ENCODE measurements at places on chromosomes 6 and 20.
A peak's percentile ranks its signal among the peaks of the same experiment; 100 is the strongest.

- peaks cover 5% of the 10 kb centered on the region for H3K4me1 ChIP-seq
- DNase-seq = no peak
- H3K36me3 ChIP-seq = no peaks in the 10 kb centered on the region
- H3K27me3 ChIP-seq = peaks cover 6% of the 10 kb centered on the region
- no peak overlapping the region for H3K27ac ChIP-seq
- H3K4me3 ChIP-seq = no peak overlapping the region
These were observed 3.1 kb downstream of the LY6G6D start for GRCh38 chr6:31718265-31718664.

DNA sequence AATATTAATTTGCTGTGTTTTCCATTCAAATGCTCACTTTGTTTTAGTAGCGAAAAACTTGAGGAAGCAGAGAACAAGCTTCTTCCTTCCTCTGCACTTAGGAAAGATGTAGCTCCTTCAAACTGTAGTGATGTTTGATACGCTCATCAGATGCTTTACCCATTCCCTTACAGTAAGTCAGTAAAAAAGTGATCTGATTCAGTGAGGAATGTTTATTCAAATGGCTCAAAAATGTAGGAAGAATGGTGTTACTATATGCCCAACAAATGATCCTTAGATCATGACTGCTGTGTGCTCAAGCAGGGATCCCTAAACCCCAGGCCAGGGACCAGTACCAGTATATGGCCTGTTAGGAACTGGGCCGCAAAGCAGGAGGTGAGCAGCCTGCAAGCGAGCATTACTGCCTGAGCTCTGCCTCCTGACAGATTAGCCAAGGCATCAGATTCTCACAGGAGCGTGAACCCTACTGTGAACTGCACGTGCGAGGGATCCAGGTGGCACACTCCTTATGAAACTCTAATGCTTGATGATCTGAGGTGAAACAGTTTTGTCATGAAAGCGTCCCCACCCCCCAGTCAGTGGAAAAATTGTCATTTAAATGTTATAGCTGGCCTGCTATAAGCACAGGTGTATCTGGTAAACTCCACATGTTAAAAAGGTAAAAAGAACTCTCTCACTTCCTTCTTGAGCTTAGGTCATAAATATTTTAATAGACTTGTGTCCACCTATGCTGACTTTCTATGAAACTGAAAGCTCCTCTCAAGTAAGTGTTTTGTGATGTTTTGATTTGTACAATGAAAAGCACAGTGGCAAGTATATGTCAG lies 187.2 kb downstream of the FOXC1 start:
- H3K4me1 ChIP-seq = peaks cover 9% of the 10 kb centered on the region
- DNase-seq = no peak
- H3K27me3 ChIP-seq = no peaks in the 10 kb centered on the region
- H3K4me3 ChIP-seq = no peak overlapping the region

- no peak overlapping the region for H3K27ac ChIP-seq
- peaks cover 16% of the 10 kb centered on the region for H3K4me1 ChIP-seq
- H3K4me3 ChIP-seq = no peak overlapping the region
These were observed 46.2 kb downstream of the CDS2 start for GRCh38 chr20:5172903-5173463.

DNA sequence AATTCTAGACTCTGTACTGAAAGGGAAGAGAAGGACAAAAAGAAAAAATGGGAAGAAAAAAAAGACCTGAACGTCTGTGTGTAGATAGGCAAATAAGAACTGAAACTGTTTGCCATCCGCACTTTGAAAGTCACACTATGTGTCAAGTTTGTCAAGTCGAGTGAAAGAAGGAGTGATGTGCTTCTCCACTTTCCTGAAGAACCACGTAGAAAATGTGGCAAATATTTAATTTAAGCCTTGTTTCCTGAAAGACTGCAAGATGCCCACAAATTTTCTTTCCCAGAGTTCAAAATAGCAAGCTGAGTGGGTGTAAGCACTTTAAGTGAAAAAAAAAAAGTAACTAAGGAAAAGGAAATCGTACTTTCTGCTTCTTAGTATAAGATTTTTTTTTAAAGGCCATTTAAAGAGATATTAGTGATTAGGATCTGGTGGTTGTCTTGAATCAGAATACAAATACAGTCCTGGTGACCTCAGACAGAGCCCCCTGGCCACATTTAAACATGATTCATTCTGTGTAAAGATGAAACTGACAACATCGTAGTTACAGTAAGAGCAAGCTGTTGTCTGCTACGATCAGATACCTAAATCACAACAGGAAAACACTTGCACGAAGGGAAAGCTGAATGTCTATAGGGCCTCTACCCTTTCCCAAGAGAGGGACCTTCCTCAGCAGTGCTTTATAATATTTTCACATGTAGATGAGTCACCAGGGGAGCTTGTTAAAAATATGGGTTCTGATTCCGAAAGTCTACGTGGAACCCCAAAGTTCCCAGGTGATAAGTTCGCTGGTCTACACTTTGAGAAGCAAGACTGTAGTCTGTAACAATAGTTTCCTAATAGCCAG lies 102.3 kb downstream of the HIVEP2 start:
- H3K36me3 ChIP-seq = peaks cover 9% of the 10 kb centered on the region
- no peaks in the 10 kb centered on the region for H3K27me3 ChIP-seq
- DNase-seq = peak; percentile 41
- peak overlapping the region; percentile 70 for H3K4me3 ChIP-seq

GRCh38 chr6:149271348-149272340 lies 45.9 kb upstream of the TAB2 start:
- H3K27ac ChIP-seq = peak overlapping the region; percentile 94
- no peak for DNase-seq
- no peaks in the 10 kb centered on the region for H3K27me3 ChIP-seq
- peaks cover 3% of the 10 kb centered on the region for H3K36me3 ChIP-seq
- H3K4me1 ChIP-seq = peaks cover 56% of the 10 kb centered on the region

- no peak overlapping the region for H3K27ac ChIP-seq
- DNase-seq = no peak
- peaks cover 7% of the 10 kb centered on the region for H3K4me1 ChIP-seq
- peaks cover under 1% of the 10 kb centered on the region for H3K27me3 ChIP-seq
- H3K36me3 ChIP-seq = no peaks in the 10 kb centered on the region
- H3K4me3 ChIP-seq = no peak overlapping the region
These were observed 4.1 kb downstream of the FAM210B start for GRCh38 chr20:56362833-56363413.

DNA sequence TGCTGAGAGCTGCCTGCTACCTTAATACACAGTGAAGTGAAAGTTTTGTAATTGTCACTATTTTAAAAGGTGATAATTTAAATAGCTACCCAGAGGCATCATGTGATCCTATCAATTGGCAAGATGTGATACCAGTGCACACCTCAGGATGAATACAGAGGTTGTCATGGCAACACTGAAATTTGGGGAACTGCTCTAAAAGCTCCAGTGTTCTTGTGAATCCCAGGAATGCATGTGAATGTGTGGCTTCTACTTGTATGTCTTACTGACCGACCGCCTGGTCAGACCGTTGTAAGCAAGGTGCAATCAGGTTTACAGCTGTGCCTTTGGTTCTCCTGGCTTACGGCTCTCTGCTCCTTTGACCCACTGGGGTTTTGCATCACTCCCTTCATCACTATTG lies 146.3 kb upstream of the GJE1 start:
- no peak overlapping the region for H3K4me3 ChIP-seq
- peaks cover 2% of the 10 kb centered on the region for H3K27me3 ChIP-seq
- no peaks in the 10 kb centered on the region for H3K4me1 ChIP-seq
- no peak overlapping the region for H3K27ac ChIP-seq

DNA sequence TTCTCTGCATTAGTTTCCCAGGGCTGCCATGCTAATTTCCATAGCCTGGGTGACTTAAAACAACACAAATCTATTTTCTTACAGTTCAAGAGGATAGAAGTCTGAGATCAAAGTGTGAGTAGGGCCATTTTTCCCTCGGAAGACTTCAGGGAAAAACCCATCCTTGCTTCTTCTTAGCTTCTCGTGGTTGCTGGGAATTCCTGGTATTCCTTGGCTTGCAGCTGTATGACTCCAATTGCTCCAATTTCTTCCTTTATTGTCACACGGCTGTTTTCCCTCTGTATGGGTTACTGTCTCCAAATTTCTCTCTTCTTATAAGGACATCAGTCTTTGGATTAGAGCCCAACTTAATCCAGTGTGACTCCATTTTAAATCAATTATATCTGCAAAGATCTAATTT lies 128.4 kb upstream of the JAG1 start:
- DNase-seq = no peak
- H3K36me3 ChIP-seq = no peaks in the 10 kb centered on the region
- H3K27ac ChIP-seq = no peak overlapping the region
- no peaks in the 10 kb centered on the region for H3K4me1 ChIP-seq
- no peaks in the 10 kb centered on the region for H3K27me3 ChIP-seq
- H3K4me3 ChIP-seq = no peak overlapping the region
